ENCODE measurements at places on chromosomes 7 and 10. TPM values are rescaled to one million over a fixed set of nuclear protein-coding genes. Genes with fewer than 3 reads are reported as not detected.

GRCh38 chr7:156639426-156640256 is 933 bp upstream of the RNF32 start:
- DNase-seq = no peak

The DDC gene
- not detected for total RNA-seq

DNA sequence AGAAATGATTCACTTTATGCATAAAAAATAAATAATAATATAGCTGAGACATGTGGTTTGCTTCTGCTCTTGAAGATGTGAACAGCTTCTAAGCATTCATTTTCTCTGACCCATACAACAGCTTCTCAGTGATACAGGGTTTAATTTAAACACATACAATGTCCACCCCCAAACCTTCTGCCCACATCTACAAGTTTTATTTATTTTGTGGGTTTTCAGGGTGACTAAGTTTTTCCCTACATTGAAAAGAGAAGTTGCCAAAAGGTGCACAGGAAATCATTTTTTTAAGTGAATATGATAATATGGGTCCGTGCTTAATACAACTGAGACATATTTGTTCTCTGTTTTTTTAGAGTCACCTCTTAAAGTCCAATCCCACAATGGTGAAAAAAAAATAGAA is 17.2 kb downstream of the INHBA start:
- no peak for DNase-seq

DNA sequence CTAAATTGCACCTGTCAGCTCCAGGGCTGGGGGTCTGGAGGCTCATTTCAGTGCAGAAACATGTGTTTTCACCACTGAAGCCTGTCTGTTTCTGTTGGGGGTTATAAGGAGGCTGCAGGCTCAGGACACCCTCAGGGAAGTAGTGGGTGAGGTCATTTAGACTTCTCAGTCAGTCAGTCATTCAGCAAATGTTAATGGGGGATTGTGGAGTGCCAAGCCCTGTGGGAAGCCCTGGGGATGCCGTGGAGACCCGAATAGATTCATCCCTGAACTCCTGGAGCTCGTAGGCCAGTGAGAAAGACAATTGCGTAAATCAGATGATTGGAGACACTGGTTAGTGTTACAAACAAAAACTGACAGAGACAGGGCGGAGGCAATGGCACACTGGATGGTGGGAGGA is 19.2 kb downstream of the LHPP start:
- no peak for DNase-seq

The NPY4R gene
- not detected for total RNA-seq

The GHRHR gene
- total RNA-seq = not detected

The ZNF425 gene
- total RNA-seq = 0.45 TPM

The CCDC7 gene
- 7.1 TPM for total RNA-seq

The PIP gene
- total RNA-seq = not detected

DNA sequence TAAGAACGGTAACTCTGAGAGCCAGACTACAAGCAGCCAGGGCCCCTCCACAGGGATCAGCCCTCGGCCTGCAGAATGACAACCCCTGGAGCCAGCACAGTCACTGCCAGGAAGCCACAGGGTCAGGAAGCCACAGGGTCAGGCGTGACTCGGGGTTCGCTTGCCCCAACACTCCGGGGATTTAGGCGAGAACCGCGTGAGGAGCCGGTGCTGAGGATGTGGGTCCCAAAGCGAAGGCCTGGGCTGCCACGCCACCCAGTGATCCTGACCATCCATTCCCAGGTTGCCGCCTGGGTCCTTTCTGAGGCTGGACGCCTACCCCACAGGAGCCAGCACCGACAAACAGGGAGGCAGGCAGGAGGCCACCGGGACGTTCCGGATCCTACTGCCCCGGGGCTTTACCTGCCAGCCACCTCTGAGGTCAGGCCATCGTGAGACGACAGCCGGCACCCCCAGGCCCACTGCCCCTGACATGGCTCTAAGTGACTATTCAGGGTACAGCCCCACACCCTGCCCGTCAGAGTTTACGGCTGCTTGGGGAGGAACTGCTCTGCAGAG is 228.6 kb downstream of the ELFN1 start:
- DNase-seq = no peak

All from activated naive CD4-positive, alpha-beta T cell treated with anti-CD3 and anti-CD28 coated beads, Interleukin-2, amount 50 U/mL, for 72 hours (primary cell).